ENCODE measurements at places on chromosomes 4 and X. TPM values are rescaled to one million over a fixed set of nuclear protein-coding genes. Genes with fewer than 3 reads are reported as not detected.

DNA sequence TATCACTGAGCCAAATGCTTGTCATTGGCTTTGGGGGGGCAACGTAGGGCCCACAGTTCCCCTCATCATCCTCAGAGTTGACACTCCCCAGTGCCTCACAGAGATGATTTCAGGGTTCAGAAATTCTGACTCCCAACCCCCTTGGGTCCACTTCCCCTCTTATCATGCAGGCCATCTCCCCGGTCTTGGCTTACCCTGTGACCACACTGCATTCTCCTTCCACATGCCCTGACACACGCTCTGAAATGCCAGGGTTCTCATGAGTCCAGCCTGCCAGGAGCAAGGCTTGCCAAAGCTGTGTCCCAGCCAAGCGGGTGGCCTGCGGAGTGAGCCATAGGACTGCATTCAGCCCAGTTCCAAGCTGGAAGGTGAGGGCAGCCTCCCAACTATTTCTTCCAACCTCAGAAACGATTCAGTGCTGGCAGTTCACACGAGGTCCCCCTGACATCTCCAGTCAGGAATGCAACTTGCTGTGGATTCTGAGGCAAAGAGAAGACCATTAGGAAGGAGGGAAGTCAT is 101.2 kb downstream of the SMIM20 start:
- H3K27me3 ChIP-seq: no peaks in the 10 kb centered on the region
- H3K36me3 ChIP-seq: no peaks in the 10 kb centered on the region
- H3K27ac ChIP-seq: peak overlapping the region; percentile 51

GRCh38 chr4:2934077-2934812 is 29.0 kb downstream of the NOP14 start:
- peak overlapping the region; percentile 99 for H3K27ac ChIP-seq
- peaks cover 74% of the 10 kb centered on the region for H3K4me1 ChIP-seq
- peak; percentile 57 for DNase-seq

DNA sequence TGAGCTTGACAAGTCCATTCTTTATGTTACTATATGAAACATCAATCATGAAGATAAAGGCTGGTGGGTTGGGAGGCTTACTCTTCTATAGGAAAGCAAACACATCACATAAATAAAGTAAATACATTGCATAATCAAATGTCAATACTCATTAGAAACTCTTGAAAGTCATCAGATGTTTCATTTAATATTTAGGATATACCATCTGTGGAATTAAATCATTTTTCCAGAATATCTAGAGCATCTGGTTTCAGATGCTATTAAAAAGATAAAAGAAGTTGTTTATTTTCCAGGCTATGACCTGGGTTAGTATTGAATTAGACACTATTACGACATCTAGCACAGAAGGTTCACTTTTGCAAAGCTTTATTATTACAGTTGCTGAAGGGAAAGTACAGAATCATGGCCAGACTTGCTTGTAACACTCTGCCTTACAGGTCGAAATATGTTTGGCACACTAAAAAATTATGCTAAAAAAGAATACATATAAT is 72.6 kb downstream of the METTL14 start:
- no peaks in the 10 kb centered on the region for H3K27me3 ChIP-seq
- H3K4me1 ChIP-seq: peaks cover 94% of the 10 kb centered on the region
- no peak for DNase-seq
- no peak overlapping the region for H3K4me3 ChIP-seq
- peak overlapping the region; percentile 67 for H3K27ac ChIP-seq

- no peak overlapping the region for H3K4me3 ChIP-seq
- H3K36me3 ChIP-seq: no peaks in the 10 kb centered on the region
- no peak overlapping the region for H3K27ac ChIP-seq
- DNase-seq: no peak
- no peaks in the 10 kb centered on the region for H3K4me1 ChIP-seq
Observed at GRCh38 chrX:23981711-23982110, 45.3 kb downstream of the KLHL15 start.

DNA sequence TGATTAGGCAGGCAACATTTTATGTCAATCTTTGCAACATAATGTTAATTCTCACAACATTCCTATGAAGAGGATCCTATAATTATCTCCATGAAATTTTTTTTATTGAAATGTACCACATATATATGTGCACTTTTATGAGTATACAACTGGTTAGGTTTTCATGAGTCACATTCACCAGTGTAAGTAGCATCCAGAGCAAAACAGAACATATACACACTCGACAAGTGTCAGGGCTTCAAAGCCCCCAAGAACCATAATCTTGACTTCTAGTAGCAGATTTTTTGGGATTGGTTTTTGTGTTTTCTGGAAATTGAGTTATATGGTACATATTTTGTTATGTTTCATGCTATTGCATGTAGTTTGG is 62.4 kb downstream of the ARHGAP10 start:
- H3K4me3 ChIP-seq: no peak overlapping the region
- DNase-seq: no peak
- peaks cover 65% of the 10 kb centered on the region for H3K4me1 ChIP-seq
- H3K27me3 ChIP-seq: no peaks in the 10 kb centered on the region
- H3K36me3 ChIP-seq: no peaks in the 10 kb centered on the region

KCTD8 gene
- 0.81 TPM for polyA plus RNA-seq

DNA sequence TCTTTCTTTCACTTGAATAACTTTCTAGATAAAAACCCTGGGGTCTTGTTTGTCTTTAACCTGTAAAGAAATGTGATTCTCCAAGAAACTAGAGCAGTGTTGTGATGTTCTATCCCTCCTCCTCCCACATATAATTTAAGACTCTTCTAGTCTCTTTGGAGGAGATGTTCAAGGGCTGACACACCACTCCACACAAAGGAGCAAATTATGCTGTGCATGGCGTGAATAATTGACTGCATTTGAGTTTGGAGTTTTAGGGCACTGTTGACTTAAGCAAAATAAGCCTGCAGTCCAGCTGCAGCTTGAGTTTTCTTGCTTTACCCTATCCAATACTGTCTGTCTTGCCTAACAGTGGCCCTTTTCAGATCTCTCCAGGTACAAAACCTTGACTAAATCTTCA is 119.7 kb downstream of the CHRDL1 start:
- no peak overlapping the region for H3K4me3 ChIP-seq
- H3K4me1 ChIP-seq: no peaks in the 10 kb centered on the region
- peaks cover 14% of the 10 kb centered on the region for H3K27me3 ChIP-seq
- DNase-seq: no peak
- H3K36me3 ChIP-seq: no peaks in the 10 kb centered on the region

- no peak overlapping the region for H3K27ac ChIP-seq
- no peaks in the 10 kb centered on the region for H3K4me1 ChIP-seq
- H3K4me3 ChIP-seq: no peak overlapping the region
Observed at GRCh38 chrX:105550043-105550663, 272.2 kb upstream of the NRK start.

CXCL6 gene
- 1.2 TPM for polyA plus RNA-seq

TMLHE gene
- polyA plus RNA-seq: 10.2 TPM

MORC4 gene
- 5.3 TPM for polyA plus RNA-seq

LAGE3 gene
- polyA plus RNA-seq: 18.2 TPM

- no peak overlapping the region for H3K4me3 ChIP-seq
- no peaks in the 10 kb centered on the region for H3K4me1 ChIP-seq
- H3K27me3 ChIP-seq: no peaks in the 10 kb centered on the region
Observed at GRCh38 chr4:103032574-103032973, 13.1 kb upstream of the SLC9B1 start.

GRCh38 chrX:20374450-20374849 is 107.7 kb upstream of the RPS6KA3 start:
- no peak overlapping the region for H3K4me3 ChIP-seq
- peaks cover 6% of the 10 kb centered on the region for H3K4me1 ChIP-seq
- H3K27me3 ChIP-seq: no peaks in the 10 kb centered on the region
- H3K36me3 ChIP-seq: no peaks in the 10 kb centered on the region
- DNase-seq: no peak

DNA sequence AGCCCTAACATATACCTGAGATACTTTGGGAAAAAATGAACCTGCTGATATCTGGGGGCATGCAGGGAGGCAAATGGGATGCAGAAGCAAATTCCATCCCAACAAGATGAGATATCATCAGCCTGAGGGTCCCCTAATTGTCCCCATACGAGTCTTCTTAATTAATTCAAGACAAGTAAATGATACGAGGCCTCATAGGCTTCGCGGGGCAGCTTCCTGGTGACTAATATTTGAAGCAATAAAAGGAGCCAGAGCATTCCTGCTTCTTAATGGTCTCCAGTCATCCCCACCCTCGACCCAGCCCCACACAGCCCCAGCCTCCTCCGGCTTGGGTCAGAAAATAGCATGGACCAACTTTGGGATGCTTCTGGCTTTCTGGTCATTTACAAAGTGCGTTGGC is 99.6 kb upstream of the MSX1 start:
- no peak for DNase-seq
- H3K36me3 ChIP-seq: no peaks in the 10 kb centered on the region
- H3K4me3 ChIP-seq: no peak overlapping the region
- no peak overlapping the region for H3K27ac ChIP-seq
- H3K27me3 ChIP-seq: no peaks in the 10 kb centered on the region

SLC25A31 gene
- not detected for polyA plus RNA-seq

DNA sequence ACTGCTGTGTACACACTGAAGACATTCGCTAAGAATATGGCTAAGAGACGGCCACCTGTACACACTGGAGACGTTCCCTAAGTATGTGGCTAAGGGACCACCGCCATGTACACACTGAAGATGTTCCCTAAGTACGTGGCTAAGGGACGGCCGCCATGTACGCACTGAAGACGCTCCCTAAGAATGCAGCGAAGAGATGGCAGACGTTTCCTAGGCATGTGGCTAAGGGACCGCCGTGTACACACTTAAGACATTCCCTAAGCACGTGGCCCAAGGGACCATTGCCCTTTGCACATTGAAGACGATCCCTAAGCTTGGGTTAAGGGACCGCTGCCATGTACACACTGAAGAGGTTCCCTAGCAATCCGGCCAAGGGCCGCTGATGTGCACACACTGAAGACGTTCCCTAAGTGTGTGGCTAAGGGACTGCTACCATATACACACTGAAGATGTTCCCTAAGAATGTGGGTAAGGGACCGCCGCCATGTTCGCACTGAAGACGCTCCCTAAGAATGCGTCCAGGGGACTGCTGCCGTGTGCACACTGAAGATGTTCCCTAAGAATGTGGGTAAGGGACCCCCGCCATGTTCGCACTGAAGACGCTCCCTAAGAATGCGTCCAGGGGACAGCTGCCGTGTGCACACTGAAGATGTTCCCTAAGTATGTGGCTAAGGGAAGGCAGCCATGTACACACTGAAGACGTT is 36.7 kb downstream of the DHRSX start:
- DNase-seq: no peak
- no peak overlapping the region for H3K4me3 ChIP-seq
- no peaks in the 10 kb centered on the region for H3K36me3 ChIP-seq
- no peaks in the 10 kb centered on the region for H3K27me3 ChIP-seq
- no peak overlapping the region for H3K27ac ChIP-seq

- H3K4me1 ChIP-seq: no peaks in the 10 kb centered on the region
- no peaks in the 10 kb centered on the region for H3K27me3 ChIP-seq
- no peaks in the 10 kb centered on the region for H3K36me3 ChIP-seq
- H3K4me3 ChIP-seq: no peak overlapping the region
- no peak for DNase-seq
Observed at GRCh38 chr4:162582180-162582579, 418.4 kb upstream of the FSTL5 start.

DNA sequence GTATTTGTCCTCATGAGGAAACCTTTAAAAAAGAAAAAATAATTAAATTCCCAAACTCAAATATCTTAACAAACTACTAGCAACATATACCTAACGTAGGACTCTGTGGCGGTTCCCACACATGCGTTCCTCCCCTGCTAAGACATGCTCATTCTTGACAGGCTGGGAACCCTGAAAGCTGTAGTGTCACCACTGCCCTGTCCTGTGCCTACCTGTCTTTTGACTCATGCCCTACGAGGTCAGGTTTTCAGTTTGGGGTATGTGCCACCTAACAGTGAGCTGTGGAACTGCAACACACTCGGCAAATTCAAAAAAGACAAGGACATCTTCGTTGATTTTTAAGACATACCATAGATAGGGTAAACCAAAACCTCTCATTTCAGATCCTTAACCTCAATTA is 17.8 kb downstream of the IDS start:
- H3K27ac ChIP-seq: no peak overlapping the region
- no peak overlapping the region for H3K4me3 ChIP-seq
- H3K36me3 ChIP-seq: peaks cover 90% of the 10 kb centered on the region
- no peak for DNase-seq
- H3K4me1 ChIP-seq: no peaks in the 10 kb centered on the region
- no peaks in the 10 kb centered on the region for H3K27me3 ChIP-seq

DNA sequence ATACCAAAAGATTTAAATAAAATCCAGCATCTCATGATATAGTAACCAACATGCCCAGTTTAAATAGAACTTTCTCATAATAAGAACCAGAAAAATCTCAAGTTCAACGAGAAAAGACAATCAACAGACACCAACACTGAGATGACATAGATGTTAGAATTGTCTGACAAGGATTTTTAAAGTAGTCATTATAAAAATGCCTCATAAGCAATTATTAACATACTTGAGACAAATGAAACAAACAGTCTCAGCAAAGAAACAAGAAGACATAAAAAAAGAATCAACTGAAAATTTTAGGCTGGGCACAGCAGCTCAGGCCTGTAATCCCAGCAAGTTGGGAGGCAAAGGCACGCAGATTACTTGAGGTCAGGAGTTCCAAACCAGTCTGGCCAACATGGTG is 118.1 kb downstream of the FGF16 start:
- no peak for DNase-seq
- no peak overlapping the region for H3K27ac ChIP-seq
- no peak overlapping the region for H3K4me3 ChIP-seq

CHRNA9 gene
- polyA plus RNA-seq: not detected

DNA sequence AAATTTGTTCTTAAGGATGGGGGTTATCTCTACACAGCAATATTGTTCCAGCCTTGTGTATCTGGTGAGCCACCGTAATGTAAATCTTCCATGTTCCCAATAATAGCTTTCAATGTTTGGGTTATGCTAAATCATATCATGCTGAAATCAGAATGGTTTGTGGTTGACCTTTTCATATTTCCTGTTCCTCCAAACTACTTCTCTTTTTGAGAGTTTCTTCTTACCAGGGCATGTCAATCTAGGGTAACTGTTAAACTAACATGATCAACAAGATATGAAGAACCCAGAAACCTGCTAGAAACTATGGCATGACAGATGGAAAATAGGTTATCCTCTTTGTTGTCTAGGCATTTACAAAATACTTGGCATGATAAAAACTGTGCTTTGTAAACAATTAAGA is 22.0 kb downstream of the TNMD start:
- no peaks in the 10 kb centered on the region for H3K4me1 ChIP-seq
- no peak for DNase-seq
- H3K27ac ChIP-seq: no peak overlapping the region
- H3K4me3 ChIP-seq: no peak overlapping the region
- no peaks in the 10 kb centered on the region for H3K27me3 ChIP-seq

NEUROG2 gene
- polyA plus RNA-seq: not detected
